ENCODE measurements at places on chromosomes 12 and 14.

- no peak for DNase-seq
Observed at GRCh38 chr12:110533607-110534006, 31.5 kb downstream of the RAD9B start.

GRCh38 chr12:123957196-123957595, 15.4 kb downstream of the CCDC92 start:
- DNase-seq, result no peak

- DNase-seq, result no peak
Observed at GRCh38 chr12:52370926-52371608, 3.8 kb upstream of the KRT85 start.

GRCh38 chr14:54804538-54805041, 98.0 kb downstream of the GCH1 start:
- no peak for DNase-seq

DNA sequence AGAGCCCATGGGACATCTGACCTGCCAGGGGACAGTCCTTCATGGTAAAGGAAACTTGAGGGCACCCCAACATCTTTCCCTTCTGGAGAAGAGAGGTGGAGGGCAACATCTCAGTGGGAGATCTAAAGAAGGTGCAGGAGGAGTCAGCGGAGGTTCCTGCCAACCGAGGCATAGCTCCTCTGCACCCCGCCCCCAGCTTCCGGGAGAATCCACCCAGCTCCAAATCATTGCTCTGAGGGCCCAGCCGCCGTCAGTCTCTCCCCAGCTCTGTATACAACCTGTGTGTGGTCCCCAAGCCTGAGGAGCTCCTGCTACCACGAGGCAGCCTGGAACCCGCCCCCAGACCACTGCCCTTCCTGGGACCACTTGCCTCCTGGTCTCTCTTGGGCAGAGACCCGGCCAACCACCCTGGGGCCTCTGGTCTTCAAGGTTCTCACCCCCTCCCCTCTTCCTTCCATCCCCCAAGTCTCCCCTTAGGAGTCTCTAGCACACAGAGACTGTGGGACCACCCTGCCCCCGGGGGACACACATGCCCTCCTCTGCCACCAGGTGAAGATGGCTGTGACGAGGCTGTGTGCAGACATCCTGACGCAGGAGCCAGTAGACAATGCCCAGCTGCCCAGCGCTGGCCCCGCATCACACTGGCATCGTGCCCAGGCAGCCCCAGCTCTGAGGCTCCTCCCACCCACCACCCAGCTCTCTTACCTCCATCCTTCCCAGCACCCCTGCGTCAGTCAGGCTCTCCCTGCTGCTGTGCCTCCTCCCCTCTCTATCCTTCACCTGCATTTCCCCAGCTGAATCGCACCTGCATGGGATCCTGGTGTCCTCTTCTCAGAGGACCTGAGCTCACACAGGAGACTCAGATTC, 13.0 kb upstream of the NUDT14 start:
- DNase-seq, result no peak

- no peak for DNase-seq
Observed at GRCh38 chr14:39641224-39641623, 209.0 kb upstream of the FBXO33 start.

GRCh38 chr14:76051717-76052465, 66.3 kb downstream of the IFT43 start:
- no peak for DNase-seq

- no peak for DNase-seq
Observed at GRCh38 chr12:86226481-86226880, 29.7 kb downstream of the MGAT4C start.

DNA sequence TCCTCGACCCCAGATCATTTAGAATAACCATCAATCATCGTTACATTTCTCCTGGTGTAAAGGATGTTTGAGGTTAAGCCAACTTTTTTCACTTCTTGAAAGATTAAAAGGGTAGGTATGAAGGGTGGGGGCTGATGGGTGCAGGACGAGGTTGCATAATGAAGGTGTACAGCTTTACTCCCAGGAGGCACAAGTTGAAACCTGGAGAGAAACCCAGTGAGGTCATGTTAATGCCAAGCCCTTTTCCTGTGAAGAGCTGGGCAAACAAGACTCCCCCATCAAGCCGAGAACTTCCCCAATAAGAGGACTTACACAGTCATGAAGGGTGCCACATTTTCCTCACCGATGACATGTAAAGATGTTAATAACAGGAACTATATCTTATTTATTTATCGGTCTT, 84.3 kb downstream of the FZD10 start:
- no peak for DNase-seq

GRCh38 chr12:85266356-85266755, 13.7 kb upstream of the ALX1 start:
- no peak for DNase-seq

GRCh38 chr12:31843398-31844095, 114.7 kb upstream of the AMN1 start:
- DNase-seq, result no peak

GRCh38 chr12:51531978-51532497, 59.0 kb upstream of the SCN8A start:
- DNase-seq, result peak; percentile 66

- no peak for DNase-seq
Observed at GRCh38 chr12:77974645-77975044, 144.0 kb downstream of the NAV3 start.

DNA sequence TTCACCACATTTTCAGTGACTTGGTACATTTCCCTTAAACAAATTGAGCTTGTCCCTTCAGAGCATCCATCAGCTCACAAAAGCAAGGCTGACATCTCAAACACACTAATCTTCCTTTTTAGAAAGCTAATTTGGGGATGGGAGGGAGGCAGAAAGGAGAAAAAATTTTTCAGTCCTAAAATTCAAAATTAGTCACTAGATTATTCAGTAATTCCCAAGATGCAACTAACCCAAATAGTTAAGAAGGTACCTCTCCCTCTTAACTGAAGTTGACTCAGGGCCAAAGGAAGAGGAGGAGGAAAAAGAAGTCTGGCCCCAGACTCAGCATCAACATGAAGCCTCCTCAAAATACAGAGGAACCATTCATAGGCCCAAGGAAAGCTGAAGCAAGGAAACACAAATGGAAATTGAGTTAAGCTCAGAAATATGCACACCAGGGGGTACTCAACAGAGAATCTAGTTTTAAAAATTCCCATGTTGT, 21.7 kb downstream of the CBX5 start:
- no peak for DNase-seq

GRCh38 chr12:107017042-107017441, 30.1 kb upstream of the MTERF2 start:
- no peak for DNase-seq

GRCh38 chr14:103629503-103630121, 601 bp downstream of the KLC1 start:
- DNase-seq, result no peak

DNA sequence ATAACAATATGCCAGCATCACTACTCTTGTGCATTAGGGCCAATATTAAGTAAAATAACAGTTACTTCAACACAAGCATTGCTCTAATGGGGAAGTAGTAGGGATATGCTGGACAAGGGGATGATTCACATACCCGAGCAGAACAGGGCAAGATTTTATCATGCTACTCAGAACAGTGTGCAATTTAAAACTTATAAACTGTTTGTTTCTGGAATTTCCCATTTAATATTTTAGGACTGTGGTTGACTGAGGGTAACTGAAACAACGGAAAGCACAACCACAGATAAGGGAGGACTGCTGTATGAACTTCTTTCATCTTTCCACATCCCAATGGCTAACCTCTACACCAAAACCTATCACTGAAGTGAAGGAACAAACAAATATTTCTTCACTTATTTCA, 36.8 kb downstream of the SARNP start:
- DNase-seq, result no peak

DNA sequence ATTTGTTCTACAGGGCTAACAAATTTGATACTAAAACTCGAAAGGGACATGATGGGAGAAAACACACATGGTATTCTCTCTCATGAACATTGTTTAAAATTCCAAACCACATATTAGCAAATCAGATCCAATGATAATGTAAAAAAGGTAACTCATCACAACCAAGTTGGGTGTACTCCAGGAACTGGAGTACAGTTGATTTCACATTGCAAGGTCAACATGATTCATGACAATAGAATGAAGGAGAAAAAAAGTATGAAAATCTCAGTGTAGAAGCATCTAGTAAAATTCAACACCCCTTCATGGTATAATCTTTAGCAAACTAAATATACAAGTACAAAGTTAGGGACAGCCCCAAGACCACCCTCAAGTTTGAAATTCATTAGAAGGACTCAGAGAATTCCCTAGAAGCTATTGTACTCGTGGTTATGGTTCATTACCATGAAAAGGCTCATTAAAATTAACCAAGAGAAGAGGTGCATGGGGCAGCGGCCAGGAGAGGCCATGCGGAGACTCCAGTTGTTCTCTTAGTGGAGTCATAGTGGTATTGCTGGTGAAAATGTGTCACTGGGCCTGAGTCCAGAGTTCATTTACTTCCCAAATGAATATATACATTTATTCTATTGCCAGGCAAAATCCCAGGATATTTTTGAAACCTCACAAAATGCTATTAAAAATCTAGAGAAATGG, 3.1 kb upstream of the CDCA4 start:
- DNase-seq, result no peak

- DNase-seq, result no peak
Observed at GRCh38 chr14:102739190-102739469, 38.1 kb upstream of the TRAF3 start.

DNA sequence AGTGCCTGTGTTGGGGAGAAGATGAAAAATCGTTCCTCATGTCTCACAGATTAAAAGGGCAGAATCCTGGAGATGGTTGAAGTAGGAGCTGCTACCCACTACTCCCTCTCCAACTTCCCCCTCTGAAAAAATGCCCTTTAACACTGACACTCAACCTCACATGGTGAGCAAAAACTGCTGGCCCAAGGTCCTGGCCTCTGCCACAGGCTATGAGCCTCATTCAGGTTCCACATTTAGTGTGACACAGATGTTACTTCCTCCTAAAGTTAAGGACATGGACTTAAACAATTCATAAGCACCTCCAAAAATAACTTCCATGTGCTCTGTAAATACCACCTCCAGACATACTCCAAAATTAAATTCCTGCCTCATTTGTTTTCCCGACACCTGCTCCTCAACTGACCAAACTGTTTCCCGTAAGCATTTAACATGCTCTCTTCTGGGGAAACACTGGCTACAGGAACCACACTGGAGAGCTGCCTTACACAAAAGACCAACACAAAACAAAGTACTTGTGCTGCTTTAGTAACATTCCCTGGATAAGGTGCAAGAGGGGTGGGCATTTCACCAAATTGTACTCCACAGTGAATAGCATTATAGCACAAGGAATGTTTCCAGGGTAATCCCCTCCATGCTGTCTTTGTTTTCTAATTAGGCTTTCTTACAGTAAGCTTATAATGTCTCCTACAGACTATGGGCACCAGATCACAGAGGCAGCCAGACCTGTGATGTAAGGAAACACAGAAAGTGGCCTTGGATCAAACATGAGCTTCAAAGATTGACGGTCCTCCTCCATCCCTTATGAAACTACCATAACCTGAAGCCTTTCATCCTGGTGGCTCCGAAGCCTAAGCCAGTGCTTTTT, 57.0 kb downstream of the PHLDA1 start:
- peak; percentile 37 for DNase-seq

GRCh38 chr14:66401449-66402095, 84.6 kb upstream of the CCDC196 start:
- no peak for DNase-seq

DNA sequence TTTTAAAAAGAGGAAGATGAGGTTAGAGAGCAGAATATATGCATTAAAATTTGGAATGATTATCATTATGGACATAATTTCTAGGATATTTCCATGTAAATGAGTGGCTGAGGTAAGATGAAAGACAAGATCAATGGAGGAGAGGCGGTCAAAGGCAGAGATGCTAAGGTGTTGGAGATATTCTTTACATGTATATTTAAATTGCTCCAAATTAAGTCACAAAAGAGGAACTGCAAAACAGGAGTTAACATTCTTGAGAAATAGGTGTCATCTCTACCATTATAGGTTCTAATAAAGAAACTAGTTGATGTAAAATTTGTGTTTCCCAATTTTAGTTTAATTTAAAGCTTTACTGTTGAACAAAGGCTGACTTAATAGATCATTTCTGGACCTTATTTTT, 268.5 kb upstream of the PPFIA2 start:
- no peak for DNase-seq

DNA sequence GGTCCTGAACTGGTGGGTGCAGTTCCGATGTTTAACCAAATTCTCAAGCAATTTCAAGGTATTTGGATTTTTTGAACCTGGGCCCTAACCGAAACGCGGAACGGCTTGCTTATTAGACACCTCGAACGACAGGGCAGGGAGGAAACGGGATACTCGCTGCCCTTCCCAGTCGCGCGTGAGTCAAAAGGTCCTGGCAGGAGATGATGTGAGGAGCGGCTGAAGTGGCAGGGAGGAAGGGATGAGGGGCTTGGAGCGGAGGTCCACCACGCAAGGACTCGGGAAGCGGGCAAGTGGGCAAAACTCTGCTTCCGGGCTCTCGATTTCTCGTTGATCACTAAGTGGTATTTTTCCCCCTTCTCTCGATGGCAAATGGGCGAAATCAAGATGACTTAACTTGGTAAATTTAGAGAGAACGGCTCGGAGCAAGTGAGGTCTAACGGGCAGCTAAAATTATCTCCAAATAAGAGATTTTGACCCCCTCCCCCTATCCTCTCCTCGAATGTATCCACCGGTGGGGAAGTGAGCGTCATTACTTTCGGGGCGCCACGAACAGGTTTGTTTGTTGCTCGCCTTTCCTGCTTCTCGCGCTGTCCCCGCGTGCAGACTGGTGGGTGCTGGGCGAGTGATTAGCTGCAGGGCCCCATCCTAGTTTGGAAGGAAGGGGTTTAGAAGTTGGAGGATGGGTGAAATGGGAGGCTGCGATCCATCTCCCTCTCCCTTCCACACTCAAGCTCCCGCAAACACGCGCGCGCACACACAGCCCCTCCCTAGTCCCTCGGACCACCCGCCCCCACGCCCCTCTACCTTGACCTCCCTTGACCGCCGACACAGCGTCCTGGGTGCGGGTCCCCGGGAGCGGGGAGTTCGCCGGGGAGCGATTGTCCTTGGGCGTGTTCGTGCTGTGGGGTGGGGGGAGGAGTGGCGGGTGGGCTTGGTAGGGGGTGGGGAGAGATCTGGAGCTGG, 986 bp upstream of the NTF3 start:
- no peak for DNase-seq

GRCh38 chr14:64741961-64742360, 37.7 kb downstream of the PLEKHG3 start:
- no peak for DNase-seq

DNA sequence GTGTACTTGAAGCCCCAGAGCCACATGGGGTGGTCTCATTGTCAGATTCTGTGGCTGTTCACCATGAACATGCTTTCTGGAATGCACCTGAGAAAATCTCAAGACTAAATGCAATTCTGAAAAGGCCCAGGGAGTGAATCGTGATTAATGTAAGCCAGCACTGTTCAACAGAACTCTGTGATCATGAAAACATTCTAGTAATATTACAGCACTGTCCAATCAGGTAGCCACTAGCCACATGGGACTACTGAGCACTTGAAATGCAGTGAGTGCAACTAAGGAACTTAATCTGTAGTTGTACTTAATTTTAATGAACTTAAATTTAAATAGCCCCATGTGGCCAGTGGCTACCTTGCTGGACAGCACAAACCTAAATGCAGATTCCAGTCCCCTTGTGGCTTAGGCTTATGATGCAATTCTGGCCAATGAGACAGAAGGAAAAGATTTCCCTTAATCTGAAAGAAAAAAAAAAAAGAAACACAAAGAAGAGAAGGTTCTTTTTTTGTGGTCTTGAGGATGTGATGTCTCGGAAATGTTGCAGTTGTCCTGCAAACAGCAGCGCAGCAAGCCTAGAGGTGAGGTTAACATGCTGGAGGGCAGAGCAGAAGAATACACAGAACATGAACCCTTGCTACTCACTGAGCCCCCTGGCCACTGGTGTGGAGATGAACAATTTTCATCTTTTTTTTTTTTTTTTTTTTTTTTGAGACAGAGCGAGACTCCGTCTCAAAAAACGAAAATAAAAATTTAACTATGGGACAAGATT, 48.2 kb downstream of the SPPL3 start:
- DNase-seq, result no peak
